ENCODE measurements at places on chromosomes 1 and 21.

DNA sequence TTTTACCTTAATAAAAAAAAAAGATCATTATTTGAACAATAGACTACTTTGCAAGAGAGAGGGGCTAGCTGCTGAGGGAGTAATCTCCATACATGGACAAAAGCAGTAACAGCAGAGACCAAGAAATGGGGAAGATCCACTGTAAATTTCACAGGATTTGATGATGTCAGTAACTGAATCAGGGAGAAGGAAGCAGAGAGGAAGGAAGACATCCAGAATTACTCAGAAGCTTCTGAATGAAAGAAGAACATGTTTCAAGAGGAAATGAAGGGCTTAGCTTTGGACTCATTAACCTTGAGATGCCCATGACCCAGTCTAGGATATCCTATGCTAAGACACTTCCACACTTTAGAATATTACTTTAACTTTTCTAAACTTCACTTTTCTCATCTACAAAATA lies 60.4 kb downstream of the SLC44A5 start:
- DNase-seq: no peak

- no peak for DNase-seq
These were observed 88.1 kb downstream of the DMRTB1 start for GRCh38 chr1:53547231-53547790.

DNA sequence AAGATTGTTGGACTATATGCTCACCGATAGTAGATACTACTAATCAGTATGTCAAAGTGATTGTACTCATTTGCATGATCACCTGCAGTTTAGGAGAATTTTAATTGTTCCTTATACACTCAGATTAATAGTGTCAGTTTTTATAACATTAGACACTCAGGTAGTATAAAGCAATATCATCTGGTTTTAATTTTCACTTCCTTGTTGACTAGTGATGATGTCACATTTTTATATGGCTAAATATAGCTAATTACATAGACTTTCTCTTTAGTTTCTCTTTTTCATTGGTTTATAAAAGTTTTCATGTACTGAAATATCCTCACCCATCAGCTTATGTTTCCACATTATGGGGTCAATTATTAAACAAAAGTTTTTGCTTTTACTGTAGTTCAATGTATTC lies 1332.4 kb upstream of the ADGRL2 start:
- DNase-seq: no peak

DNA sequence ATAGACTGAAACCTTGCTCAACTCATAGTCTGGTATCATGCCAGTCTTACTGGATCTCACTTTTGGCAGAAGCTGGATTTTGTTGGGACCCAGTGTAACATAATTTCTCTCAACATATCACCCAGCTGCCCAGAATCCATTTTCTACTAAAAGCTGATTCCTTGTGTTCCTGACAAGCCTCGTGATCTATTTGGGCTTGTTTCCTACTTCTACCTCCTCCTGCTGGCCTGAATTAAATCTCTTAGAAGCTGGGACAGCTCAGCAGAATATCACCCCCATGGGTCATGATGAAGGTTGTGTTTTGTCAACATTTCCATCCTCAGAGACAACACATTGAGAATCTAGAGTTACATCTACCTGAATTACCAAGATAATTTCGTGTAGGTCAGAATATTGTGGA lies 7.7 kb downstream of the GOLT1A start:
- peak; percentile 38 for DNase-seq

DNA sequence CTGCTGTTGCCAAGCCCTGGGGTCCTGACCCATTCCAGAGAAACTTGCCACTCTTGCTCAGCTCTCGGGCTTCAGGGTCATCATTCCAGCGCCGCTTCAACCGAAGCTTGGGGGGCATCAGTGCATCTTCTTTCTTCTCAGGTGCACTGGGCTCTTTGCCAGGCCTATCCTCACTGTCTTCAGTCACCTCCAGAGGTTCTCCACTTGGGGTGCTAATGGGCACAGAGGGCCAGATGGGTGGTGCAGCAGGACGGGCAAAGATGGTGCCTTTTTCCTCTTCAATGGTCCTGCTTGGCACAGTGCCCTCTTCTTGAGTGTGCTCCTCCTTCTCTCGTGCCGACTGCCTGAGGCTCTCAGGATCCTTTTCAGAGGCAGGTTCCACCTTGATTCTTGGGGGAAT lies 13.3 kb downstream of the ETV3 start:
- DNase-seq: no peak

- no peak for DNase-seq
These were observed 89.3 kb downstream of the EBNA1BP2 start for GRCh38 chr1:43082740-43083139.

DNA sequence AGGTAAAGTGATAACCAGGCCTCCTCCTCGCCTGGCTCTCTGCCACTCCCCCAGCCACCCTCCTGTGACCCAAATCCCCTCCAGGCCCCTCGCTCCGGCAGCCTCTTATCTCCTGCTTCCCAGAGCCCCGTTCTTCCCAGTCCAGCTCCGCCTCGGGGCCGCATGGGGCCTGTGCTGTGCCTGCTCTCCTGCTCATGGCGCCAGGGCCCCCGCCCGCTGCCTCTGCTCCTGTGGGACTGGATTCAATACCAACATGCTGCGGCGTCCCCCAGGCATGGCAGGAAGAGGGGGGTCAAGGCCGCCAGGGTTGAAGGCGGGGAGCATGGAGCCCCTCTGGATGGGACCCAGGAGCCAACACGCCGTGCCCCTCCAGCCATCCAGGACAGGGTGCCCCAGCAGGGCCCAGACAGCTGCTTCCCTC lies 213.0 kb upstream of the VAMP3 start:
- DNase-seq: no peak

DNA sequence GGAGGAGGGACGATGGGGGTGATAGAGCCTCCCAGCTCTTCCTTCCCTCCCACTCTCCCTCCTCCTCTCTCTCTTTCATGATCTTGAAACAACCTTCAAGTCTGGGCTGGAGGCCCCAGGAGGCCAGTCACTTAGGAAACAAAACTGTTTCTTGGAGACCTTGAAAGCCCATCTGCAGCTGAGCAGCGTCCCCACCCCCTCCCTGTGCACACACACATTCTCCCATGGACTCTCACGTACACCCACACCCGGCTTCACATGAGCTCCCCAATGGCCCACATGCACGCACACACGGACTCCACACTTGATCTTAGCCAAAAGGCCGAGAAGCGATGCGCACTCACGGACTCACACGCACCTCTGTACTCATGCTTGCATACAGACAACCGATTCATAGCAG lies 3.2 kb upstream of the ATP1A2 start:
- DNase-seq: no peak

DNA sequence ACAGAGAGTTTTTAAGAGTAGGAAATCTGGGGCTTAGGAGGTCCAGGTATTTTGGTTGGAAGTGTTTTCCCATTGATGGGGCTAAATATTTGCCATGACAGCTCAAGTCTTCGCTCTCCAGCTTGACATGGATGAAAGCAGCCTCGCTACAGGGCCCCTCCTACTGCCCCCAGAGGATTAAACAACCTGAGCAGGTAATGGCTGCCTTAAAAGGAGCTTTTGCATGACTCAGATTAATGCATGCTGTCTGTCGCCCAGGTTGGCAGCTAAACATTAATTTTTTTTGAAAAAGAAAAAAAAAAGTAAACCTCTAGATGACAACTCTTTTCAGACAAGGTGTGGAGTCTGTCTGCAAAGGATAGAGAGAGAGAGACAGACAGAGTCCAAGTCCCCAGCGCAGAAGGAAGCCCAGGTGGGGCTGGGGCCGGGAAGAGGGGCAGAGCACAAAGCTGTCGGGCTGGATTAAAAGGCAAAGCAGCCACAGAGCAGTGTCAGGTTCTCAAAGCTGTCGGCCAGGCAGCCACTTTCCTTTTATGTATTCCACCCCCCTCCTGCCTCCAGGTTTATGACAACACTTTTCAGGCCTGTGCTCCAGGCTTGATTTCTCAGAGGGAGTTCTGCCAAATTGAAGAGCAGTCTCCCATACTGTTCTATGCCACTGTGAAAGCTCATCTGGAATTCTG lies 127.9 kb downstream of the CLIC6 start:
- DNase-seq: no peak

GRCh38 chr1:100718581-100718980 lies 961 bp upstream of the VCAM1 start:
- DNase-seq: no peak

- no peak for DNase-seq
These were observed 16.2 kb downstream of the TTC39A start for GRCh38 chr1:51313961-51314777.

GRCh38 chr1:26858160-26858559 lies 4.8 kb upstream of the SFN start:
- no peak for DNase-seq

- peak; percentile 63 for DNase-seq
These were observed 44.1 kb downstream of the OLFML3 start for GRCh38 chr1:114023377-114023776.

GRCh38 chr1:110780600-110781484 lies 92.1 kb upstream of the CD53 start:
- peak; percentile 85 for DNase-seq

GRCh38 chr1:94828251-94828650 lies 8.1 kb downstream of the SLC44A3 start:
- DNase-seq: no peak

- DNase-seq: no peak
These were observed 86.7 kb upstream of the PTBP2 start for GRCh38 chr1:96634883-96635282.

DNA sequence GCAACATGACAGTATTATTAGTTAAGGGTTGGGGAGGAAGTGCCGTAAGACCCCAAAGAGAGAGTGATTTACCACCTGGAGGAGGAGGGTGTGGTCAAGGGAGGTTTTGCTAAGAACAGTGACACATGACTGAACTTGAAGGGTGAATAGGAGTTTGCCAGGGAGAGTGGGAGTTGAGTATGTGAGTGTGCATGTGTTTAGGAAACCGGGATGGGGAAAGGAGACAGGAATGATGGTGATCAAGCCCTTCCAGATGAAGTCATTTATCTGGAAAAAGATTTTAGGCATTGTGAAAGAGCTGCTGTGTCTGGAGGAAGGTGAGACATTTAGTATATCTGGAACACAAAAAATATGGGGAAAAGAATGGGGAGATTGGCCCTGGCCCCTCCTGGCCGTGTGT lies 28.1 kb upstream of the IL10 start:
- DNase-seq: no peak

GRCh38 chr1:31227891-31228568 lies 11.7 kb downstream of the NKAIN1 start:
- DNase-seq: no peak

- no peak for DNase-seq
These were observed 359.3 kb downstream of the SMYD3 start for GRCh38 chr1:246147524-246148461.

GRCh38 chr1:10866321-10867093 lies 70.1 kb upstream of the CASZ1 start:
- peak; percentile 12 for DNase-seq

GRCh38 chr1:167599957-167600581 lies 30.0 kb upstream of the RCSD1 start:
- DNase-seq: peak; percentile 46

DNA sequence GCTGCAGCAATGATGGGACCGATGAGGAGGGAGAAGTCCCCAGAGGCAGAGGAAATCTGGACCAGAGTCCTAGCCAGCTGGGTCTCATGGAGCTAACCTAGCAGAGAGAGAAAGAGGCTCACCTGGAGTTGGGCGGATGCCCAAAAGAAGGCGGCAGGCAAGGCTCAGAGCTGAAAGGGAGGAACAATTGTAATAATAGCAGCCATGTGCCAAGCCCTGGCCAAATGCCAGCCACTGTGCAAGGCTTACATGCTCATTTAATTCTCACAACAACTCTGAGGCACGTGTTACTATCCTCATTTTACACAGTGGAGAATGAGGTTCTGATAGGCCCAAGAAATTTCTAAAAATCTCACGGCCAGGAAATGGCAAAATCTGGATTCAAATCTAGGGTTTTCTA lies 50.0 kb upstream of the ZNF648 start:
- DNase-seq: peak; percentile 43

- no peak for DNase-seq
These were observed 112.5 kb upstream of the NBPF11 start for GRCh38 chr1:148264374-148265276.

GRCh38 chr1:162376691-162377090 lies at the start of gene SPATA46:
Gene SPATA46 (minus strand): TSS chr1:162376854. CDS start chr1:162376790, 64 bp downstream.
- DNase-seq: no peak

DNA sequence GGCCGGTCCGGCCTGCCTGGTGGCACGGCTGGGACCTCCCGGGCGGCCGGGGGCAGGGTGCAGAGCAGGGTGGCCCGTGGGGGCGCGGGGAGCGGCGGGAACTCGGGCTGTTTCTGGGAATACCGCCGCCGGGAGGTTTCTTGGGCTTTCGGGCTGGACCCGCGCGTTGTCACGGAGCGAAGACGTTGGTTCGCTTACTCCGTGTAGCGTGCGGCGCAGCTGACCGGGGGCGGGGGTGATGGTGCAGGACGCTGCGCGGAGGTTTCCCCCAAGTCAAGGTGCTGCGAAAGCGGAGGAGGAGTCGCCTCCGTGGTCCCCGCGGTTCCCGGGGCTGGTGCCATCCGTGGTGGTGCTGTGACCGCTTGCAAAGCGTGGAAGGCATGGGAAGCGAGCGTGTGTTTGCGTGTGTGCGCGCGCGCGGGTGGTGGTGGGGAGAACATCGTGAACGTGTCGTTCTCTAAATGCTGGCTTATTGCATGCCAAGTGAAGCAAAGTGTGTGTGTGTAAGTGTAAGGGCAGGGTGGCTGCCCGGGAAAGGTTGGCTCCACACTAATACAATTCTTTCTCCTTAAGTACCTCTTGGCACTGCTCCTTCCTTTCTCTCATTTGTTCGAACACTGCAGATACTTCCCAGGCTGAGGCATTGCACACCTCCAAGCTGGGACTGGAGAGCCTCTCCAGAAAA lies 1.1 kb downstream of the RYR2 start:
- DNase-seq: no peak

- DNase-seq: peak; percentile 16
These were observed 139.8 kb downstream of the RYR2 start for GRCh38 chr1:237181743-237182317.

GRCh38 chr1:242554577-242554976 lies 30.1 kb upstream of the PLD5 start:
- DNase-seq: no peak

DNA sequence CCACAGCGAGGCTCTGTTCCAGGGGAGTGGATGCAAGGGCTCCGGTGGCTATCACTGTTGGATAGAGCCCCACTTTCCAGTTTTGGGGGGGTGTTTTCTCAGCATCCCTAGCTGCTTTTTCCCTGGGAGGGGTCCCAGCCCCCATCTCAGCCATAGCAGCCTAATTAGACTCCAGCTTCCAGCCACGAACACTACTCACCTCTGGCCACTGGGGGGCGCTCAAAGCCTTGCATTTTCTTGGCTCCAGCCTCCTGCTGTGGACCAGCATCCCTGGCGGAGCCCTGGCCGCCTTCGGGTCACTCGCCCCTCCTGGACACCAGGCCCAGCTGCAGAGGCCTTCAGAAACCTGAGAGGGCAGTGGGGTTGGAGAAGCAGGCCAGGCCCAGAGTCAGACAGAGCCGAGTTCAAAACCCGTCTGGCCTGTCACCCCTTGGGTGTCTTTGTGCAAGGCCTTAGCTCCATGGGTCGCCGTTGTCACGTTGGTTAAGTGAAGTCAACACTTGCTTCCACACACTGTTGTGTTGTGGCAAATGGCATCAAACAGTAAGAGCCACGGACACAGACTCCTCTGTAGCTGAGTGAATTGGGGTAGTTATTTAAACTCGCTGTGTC lies 93.5 kb upstream of the ACTL8 start:
- DNase-seq: peak; percentile 60

Measured in T47D (cell line).